T-helper 2 cell treated with Interferon-gamma antibody and Interleukin-4, amounts not matched to agents 100 ng/mL and 5 ng/mL, for 36 hours (primary cell): ENCODE measurements at places on chromosomes 3 and 15. TPM values are rescaled to one million over a fixed set of nuclear protein-coding genes. Genes with fewer than 3 reads are reported as not detected.

Gene MAPK6
- total RNA-seq = 38.0 and 38.6 TPM in 2 replicates

Gene ABCC5
- total RNA-seq = 17.7 and 19.1 TPM in 2 replicates

Gene CATSPER2
- 6.9 and 7.6 TPM in 2 replicates for total RNA-seq

Gene CHRD
- not detected in 2 replicates for total RNA-seq

Gene TM4SF1
- total RNA-seq = not detected in 2 replicates

Gene C3orf33
- total RNA-seq = 0.73 and 0.75 TPM in 2 replicates

Gene PIERCE2
- total RNA-seq = 0.32 TPM in 1 of 2 replicates, not detected in the other

Gene TGM4
- not detected in 2 replicates for total RNA-seq

Gene CFAP92
- total RNA-seq = not detected in 2 replicates
